ENCODE measurements at places on chromosomes 13 and 19.

- DNase-seq: no peak
Measured at GRCh38 chr19:48630296-48631063, 6.7 kb downstream of the DBP start.

GRCh38 chr19:32526895-32527294 is 54.1 kb upstream of the PDCD5 start:
- DNase-seq: no peak

- no peak for DNase-seq
Measured at GRCh38 chr19:2774953-2775555, 8.0 kb downstream of the SGTA start.

- no peak for DNase-seq
Measured at GRCh38 chr13:32676242-32676641, 90.0 kb downstream of the PDS5B start.

DNA sequence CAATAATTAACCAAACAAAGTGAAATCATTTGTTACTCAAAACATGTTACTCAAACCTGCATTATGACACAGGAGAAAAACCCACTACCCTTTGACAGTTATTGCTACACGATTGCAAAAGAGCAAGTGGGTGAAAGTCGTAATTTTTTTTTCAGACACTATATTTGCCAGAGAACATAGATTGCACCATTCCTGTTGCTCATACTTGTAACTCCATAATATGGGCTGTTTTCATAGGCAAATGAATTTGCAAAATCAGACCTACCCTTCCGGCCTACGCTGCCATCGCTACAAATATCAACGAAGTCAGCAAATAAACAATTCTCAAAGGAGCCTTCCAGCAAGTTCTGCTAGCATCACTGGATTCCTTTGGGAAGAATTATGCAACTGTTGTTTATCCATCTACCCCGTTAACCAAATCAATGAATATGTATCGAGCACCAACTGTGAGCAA is 396.5 kb downstream of the IRS2 start:
- no peak for DNase-seq

- no peak for DNase-seq
Measured at GRCh38 chr19:30225676-30226463, 146.3 kb upstream of the ZNF536 start.
